CD4-positive, alpha-beta T cell treated with Interleukin-4 for 1 hour (primary cell): ENCODE measurements at places on chromosomes 7 and 10.
A peak's percentile ranks its signal among the peaks of the same experiment; 100 is the strongest.

DNA sequence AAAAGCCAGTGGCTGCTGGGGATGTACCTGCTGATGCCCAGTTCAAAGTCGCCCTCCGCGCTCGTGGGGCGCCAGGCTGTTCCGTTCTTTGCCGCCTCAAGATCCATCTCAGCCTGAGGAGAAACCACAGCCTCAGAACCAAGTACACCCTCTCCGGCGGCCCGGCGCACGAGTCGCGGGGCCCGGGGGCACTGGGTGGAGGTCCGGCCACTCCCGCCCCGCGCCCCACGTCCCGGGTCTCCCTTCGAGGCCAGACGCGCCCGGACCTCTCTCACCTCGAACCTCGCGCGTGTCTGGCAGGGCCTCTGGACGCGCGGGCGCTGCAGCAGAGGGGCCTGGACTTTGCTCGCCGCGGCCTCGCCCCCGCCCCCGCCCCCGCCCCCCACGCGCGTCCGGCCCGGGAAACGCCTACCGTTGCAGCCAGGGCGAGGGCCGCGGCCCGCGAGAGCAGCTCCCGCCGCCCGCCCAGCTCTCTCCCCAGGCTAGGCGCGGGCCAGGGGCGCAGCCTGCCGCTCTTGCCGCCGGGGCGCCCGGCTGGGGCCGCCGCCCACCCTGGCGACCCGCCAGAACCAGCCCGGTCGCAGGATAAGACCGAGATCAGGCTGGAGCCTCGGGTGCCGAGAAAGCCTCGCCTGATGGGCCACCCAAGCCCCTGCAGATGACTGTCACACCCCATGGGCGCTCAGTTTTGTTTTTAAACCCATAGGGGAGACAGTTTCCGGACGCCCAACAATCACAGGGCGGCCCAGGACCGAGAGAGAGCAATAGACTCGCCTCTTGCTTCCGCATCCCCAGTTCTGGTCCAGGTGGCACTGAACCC is at the start of gene ABCB4:
ABCB4 (minus strand) TSS at position 322 of the 820 bp plus-strand sequence; CDS start at position 107, 215 bp downstream.
- DNase-seq, result no peak

DNA sequence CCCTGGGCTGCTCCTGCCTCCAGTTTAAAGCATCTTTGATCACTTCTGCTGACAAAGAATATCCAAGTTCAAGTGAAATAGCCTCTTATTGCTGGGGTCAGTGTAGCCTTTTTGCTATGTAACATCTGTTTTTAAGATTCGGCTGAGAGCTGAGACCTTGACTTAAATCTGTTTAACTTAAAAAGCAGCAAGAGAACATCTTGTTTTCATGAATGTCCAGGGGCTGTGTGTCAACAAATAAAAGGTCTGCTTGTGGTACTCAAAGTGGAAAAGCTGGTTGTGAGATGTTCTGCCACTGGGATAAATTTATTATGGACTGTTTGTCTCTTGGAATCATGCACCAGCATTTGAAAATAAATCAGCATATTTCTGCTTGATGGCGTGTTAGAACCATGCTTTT is 73.2 kb downstream of the CALD1 start:
- no peak for DNase-seq

DNA sequence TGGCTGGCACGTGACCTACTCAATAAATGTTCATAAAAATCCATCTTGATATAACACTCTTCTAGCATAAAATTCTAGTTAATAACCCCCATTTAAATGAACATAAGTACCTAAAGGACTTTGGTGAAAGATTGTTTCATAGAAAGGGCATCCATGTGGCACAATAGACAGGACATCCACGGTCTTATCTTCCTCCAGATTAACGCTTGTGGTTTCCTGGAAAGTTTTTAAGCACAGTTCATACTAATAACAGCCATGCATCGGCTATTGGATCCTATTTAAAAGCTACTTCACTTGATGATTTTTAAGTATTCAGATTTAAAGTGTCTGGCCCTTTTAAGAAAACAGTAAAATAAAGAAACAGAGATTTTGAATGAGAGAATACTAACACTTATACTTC is 288.3 kb downstream of the AHR start:
- no peak for DNase-seq

- DNase-seq, result no peak
Observed at GRCh38 chr10:122163174-122164022, 107.7 kb upstream of the BTBD16 start.

DNA sequence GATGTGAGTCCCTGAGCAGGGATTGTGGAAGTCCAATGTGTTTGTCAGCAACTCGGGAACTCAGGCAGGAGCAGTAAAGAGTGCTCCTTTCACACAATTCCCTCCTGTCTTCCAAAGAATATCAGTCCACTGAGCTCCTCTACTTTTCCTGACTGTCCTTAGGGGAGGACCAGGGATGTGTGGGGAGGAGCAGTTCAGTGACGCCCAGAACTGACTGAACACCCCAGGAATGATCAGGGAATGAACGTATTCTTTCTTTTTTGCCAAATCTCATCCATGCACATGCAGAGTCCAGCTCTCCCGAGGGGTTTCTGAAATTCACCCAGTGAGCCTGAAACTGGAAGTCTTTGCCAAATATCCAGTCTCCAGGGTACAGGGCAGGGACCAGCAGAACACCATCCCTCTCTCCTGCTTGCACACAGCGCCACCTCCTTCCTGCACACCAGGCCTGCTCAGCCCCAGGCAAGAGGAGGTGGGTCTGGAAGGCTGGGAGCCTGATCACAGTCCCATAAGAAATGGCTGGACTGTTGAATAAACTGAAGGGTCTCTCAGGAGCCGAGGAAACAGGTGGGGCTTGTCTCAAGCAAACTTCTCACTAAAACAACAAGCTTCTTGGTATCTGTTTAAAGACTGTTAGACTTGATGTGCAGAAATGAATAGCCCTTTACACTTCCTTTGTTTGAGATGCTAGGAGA is 294.7 kb downstream of the C7orf25 start:
- DNase-seq, result no peak

- no peak for DNase-seq
Observed at GRCh38 chr7:36180121-36180520, 27.1 kb downstream of the EEPD1 start.

- peak; percentile 48 for DNase-seq
Observed at GRCh38 chr10:131901181-131901829, 497 bp downstream of the PPP2R2D start.

DNA sequence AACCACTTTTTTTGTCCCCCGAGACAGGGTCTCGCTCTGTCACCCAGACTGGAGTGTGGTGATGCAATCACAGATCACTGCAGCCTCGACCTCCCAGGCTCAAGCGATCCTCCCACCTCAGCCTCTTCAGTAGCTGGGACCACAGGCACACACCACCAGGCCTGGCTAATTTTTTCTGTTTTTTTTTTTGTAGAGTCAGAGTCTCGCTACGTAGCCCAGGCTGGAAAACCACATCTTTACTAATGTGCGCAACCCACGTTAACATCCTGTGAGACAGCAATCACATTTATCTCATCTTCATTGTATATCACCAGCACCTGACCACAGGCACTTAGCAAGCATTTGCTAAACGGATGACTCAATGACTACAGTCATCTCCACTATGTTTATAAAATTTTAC is 77.8 kb upstream of the ATP6V0A4 start:
- peak; percentile 67 for DNase-seq

DNA sequence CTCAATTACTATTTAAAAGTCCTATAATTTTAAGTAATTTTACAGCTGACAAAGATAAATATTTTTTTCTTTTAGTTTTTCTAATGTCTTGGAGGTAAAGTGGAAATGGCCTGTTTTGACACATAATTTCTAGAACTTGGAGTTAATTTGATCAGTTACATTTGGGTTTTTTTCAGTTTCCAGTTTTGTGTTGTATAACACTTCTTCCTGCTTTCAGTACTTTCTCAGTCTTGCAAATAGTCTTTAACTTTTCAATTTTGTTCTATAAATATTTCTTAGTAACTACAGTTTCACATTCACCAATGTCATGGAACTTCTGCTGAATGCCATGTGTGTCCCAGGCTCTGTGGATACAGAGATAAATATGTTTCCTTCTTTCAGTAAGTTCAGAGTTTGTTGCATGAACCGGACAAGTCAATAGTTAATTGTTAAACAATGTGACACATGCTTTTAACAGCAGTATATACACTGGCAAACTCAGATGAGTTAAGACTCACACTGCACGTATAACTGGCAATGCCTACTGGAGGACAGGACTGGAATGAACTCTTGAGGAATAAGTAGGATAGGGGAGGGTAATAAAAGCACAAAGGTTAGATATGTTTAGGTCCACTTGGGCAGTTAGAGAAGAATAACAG is 4.6 kb downstream of the SHOC2 start:
- DNase-seq, result no peak

DNA sequence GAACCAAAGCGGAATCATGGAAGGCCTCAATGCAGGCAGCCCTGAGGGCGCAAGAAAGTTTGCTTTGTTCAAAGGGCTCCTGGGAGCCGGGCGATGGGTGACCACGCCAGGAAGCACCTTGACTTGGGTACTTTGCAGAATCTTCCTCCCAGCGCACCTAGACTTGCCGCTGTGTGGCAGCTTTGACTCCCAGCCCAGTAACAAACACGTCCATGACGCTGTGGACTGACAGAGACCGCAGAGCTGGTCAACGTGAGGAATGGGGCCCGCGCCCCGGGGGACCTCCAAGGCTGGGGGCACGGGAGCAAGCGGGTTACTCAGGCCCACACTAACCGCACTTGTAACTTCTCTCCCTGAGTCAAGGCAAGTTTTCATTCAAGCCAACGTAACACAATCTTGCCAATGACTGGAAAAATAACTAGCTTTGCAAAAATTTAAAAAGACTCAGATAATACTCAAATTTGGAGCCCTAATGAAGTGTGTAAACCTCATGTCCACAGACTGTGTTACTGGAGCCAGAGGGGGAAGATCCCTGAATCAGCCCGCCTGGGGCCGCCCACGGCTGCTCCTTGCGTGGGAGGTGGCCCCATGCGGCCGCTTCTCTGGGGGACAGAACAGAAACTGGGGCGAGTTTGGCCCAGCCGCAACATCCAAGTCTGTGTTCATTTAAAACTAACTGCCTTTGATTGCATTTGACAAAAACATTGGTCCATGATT is 130.8 kb downstream of the DNAJB6 start:
- DNase-seq, result no peak

GRCh38 chr7:132654150-132654549 is 77.9 kb upstream of the PLXNA4 start:
- DNase-seq, result peak; percentile 22

DNA sequence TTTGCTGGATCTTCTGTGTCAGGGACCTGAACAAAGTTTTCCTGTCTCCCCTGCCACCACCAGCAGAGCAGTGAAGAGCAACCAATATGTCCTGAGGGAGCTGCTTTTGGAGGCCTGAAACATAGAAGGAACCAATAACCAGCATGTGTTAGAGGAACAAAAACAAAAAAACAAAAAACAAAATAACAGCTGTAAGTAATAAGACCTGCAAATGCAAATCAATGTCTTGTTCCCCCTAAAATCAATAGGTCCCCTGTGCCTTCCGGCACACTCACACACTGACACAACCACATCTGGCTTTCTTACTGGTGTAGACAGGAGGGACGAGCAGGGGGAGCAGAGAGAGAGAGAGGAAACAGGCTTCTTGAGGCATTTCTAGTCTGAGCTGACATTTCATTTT is 94.1 kb downstream of the NRG3 start:
- DNase-seq, result no peak

GRCh38 chr7:155122831-155123230 is 52.7 kb downstream of the HTR5A start:
- DNase-seq, result no peak

- no peak for DNase-seq
Observed at GRCh38 chr10:35639728-35640401, 2.2 kb downstream of the FZD8 start.

- peak; percentile 79 for DNase-seq
Observed at GRCh38 chr10:96719850-96720421, 378 bp downstream of the PIK3AP1 start.

DNA sequence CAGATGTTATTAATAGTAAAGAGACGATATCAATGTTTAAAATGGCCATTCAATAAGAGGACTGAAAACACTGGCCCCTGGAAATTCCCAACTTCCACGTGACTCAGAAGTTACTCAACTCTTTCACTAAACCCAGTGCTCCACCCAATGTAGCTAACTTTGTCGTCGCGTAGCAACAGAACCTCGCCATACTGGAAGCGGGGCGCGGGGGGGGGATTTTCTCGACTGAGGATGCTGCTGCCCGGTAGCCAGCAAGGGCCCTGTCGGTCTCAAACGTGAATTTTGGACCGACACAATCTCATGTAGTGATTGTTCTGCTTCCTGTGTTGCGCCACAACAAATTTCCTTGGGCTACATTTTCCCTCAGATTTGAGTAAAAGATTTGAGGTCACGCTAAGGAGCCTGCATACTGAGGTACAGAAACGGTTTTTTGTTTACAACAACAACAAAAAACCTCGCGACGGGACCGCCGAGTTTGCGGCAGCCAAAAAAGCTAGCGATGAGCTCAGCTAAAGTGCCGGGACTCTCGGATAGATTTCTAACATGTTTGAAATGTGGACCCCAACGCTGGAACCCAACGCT is 977 bp upstream of the SFR1 start:
- DNase-seq, result peak; percentile 93

GRCh38 chr10:127866276-127867013 is 26.3 kb downstream of the CLRN3 start:
- no peak for DNase-seq

DNA sequence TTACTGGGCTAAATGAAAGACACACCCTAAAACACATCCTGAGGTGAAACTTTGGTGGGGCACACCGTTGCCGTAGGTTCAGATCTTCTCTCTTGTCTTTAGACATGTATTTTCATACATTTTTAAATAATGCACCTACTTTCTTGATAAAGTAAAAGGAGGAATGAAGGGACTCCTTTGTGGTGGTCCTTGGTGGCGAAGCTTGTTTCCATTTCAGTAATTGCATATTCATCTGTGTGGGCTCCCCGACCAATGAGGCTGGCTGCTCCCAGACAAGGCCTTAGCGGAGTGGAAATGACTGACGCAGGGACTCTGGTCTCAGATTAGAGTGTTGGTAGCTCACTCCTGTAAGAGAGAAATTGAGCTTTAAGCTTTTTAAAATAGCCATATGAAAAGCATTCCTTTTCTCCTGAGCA is 815 bp downstream of the CCSER2 start:
- DNase-seq, result no peak

- no peak for DNase-seq
Observed at GRCh38 chr10:76883596-76883995, 754.0 kb downstream of the KCNMA1 start.

- no peak for DNase-seq
Observed at GRCh38 chr10:69871074-69871473, 69.4 kb downstream of the COL13A1 start.
